Osteocyte (in vitro differentiated cells): ENCODE measurements at places on chromosomes 7 and 10. TPM values are rescaled to one million over a fixed set of nuclear protein-coding genes. Genes with fewer than 3 reads are reported as not detected.

DNA sequence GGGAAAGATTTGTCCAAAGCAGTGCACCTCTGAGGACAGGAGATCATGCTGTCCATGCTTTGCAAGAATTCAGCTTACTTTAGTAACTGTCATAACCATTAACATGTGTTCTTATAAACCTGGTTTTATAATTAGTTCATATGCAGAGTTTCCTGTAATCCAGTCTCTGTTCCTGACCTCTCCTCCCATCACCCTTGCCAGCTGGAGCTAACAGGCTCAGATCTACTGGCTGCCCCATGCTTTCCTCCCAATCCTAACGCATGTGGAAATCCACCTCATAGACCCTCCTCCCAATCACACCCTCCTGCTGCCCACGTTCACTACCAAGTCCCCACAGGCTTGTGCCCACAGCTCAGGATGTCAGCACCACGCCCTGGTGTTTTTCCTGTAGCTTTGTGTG, 45.3 kb upstream of the PFKP start:
- H3K27ac ChIP-seq = peak overlapping the region; percentile 36
- H3K27me3 ChIP-seq = peaks cover 7% of the 10 kb centered on the region
- DNase-seq = peak; percentile 62
- H3K4me1 ChIP-seq = peaks cover 17% of the 10 kb centered on the region

IQCE gene
- 17.0 and 22.1 TPM in 2 replicates for total RNA-seq

GRCh38 chr10:92822060-92822634, 26.2 kb upstream of the EXOC6 start:
- DNase-seq = no peak
- peaks cover 12% of the 10 kb centered on the region for H3K4me1 ChIP-seq
- no peaks in the 10 kb centered on the region for H3K36me3 ChIP-seq
- no peak overlapping the region for H3K4me3 ChIP-seq

GIMAP5 gene
- total RNA-seq = not detected in 2 replicates

DNA sequence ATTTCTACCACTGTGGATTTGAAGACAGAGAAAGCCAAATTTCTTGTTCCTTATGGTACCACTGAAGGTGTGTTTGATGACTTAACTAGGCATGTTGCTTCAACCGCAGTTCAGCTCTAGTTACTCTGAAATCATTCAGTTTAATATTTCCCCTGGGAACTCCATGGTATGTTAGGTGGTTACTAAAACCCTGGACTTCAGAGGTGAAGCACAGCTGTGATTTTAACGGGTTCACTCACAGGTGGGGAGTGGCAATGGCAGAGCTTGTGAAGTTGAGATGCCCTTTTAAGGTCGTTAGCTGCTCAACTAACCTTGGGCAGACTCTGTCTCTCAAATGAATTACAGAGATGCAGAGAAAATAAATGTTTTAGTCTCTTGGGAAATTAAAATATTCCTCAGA, 163.6 kb upstream of the PHYHIPL start:
- no peaks in the 10 kb centered on the region for H3K36me3 ChIP-seq
- H3K27me3 ChIP-seq = peaks cover 9% of the 10 kb centered on the region
- no peak overlapping the region for H3K4me3 ChIP-seq
- no peak for DNase-seq

- no peak overlapping the region for H3K27ac ChIP-seq
- H3K4me1 ChIP-seq = no peaks in the 10 kb centered on the region
- no peak overlapping the region for H3K4me3 ChIP-seq
- no peaks in the 10 kb centered on the region for H3K27me3 ChIP-seq
Measured at GRCh38 chr10:128908099-128908498, 558.9 kb upstream of the MGMT start.

CCT6A gene
- 107 and 109 TPM in 2 replicates for total RNA-seq

NKX1-2 gene
- total RNA-seq = not detected in 2 replicates

TRPV6 gene
- total RNA-seq = not detected in 2 replicates

DNA sequence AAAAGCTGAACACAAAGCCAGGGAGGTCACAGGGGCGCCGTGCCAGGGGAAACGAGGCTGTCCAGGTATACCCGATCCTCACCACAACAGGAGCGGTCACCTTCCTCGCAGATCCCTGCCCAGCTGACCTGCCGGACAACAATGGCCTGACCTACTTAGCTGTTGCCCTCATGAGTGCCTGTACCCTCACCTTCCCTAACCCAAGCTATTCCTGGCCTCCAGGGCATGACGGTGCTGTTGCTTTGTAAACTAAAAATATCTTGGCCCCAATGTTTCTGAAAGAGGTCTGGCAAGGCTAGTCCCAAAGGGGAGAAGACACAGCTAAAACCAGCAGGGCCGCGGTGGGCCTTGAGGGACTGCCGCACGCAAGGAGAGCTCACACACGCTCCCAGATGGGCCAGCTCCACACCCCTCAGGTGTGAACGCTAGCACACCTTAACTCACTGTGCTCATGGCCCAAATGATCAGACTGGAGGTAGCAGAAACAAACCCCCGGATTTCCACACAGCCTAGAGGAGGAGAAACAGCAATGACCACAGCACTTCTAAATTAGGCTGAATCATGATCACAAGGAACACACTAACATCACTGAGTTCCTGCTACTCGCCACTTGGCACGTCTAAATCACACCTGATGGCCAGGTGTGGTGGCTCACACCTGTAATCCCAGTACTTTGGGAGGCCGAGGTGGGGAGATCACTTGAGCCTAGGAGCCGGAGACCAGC, 66.3 kb upstream of the CYTH3 start:
- no peak overlapping the region for H3K27ac ChIP-seq
- no peak overlapping the region for H3K4me3 ChIP-seq
- no peaks in the 10 kb centered on the region for H3K27me3 ChIP-seq
- peaks cover 6% of the 10 kb centered on the region for H3K36me3 ChIP-seq
- no peaks in the 10 kb centered on the region for H3K4me1 ChIP-seq

RBP3 gene
- total RNA-seq = not detected in 2 replicates

FAM180A gene
- total RNA-seq = 0.24 and 0.34 TPM in 2 replicates

- no peak overlapping the region for H3K4me3 ChIP-seq
- peaks cover 11% of the 10 kb centered on the region for H3K27me3 ChIP-seq
- peaks cover 16% of the 10 kb centered on the region for H3K4me1 ChIP-seq
- DNase-seq = no peak
- H3K27ac ChIP-seq = no peak overlapping the region
Measured at GRCh38 chr7:143171697-143172096, 11.5 kb upstream of the TAS2R39 start.

DNA sequence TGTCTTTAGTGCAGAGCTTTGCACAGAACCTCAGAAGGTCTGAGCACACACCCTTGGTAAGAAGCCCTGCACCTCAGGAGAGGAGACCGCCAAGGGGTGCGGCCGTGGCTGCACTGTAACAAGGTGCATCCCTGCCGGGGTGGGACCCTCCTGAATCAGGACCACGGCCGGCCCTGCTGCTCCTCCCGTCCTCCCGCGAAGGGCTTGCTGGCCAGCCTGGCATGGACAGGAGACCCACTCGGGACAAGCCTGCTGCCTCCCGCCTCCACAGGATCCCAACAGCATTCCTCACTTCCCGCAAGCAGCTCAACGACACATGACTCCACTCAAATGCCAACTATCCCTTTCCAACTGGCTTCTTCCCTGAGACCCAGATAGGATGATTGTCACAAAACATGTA, 12.8 kb downstream of the WDR86 start:
- no peak for DNase-seq
- H3K27ac ChIP-seq = no peak overlapping the region

SUN1 gene
- total RNA-seq = 212 and 226 TPM in 2 replicates

TMEM270 gene
- total RNA-seq = not detected in 2 replicates

DNA sequence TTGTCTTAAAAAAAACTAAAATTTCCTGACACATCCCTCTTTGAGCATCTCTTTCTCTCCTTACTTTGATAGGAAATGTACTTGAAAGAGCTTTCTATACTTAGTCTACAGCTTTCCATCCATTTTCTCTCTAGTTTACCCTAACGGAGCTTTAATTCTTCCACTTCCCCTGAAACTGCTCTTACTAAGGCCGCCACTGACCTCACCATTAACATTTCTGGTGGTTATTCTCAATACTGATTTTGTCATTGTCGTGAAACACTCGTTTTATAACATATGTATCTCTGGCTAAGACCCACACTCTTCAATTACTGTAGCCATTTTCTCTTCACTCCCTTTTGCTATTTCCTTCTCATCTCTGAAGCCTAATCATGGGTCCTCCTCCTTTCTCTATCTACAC, 262.0 kb upstream of the FERD3L start:
- DNase-seq = no peak
- H3K27me3 ChIP-seq = no peaks in the 10 kb centered on the region
- H3K36me3 ChIP-seq = no peaks in the 10 kb centered on the region
- H3K4me3 ChIP-seq = no peak overlapping the region
- peaks cover 25% of the 10 kb centered on the region for H3K4me1 ChIP-seq

DNA sequence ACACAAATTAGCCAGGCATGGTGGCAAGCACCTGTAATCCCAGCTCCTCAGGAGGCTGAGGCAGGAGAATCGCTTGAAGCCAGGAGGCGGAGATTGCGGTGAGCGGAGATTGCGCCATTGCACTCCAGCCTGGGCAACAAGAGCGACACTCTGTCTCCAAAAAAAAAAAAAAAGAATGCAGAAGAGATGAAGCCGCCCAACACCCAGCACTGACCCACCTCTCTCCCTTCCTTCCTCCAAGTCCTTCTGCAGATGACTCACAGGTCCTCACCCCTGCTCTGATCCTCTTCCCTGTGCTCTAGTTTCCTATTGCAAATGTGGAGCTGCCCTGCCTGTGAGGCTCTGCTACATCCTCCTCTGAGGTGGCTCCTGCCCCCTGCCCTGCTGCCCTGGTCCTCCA, 22.0 kb upstream of the OPALIN start:
- H3K4me3 ChIP-seq = no peak overlapping the region
- no peak for DNase-seq
- H3K27ac ChIP-seq = no peak overlapping the region
- no peaks in the 10 kb centered on the region for H3K27me3 ChIP-seq

NEUROG3 gene
- total RNA-seq = not detected in 2 replicates

DNA sequence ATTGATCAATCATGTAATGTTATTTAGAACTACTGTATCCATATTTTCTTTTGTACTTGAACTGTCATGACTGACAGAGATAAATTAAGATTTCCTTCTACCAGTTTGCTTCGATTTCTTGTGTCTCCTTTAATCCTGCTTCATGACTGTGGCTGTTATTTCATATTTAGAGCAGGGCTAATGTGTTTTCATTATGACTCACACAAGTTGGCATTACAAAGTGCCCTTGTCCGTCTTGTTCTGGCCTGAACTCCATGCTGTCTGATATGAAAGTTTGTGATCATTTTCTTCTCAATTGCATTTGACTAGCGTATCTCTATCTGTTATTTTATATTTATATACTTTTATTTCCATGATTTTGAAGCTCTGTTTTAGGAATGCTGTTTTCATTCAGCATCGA, 344.1 kb upstream of the PRKCQ start:
- no peaks in the 10 kb centered on the region for H3K36me3 ChIP-seq
- DNase-seq = no peak
- H3K4me3 ChIP-seq = no peak overlapping the region
- H3K27ac ChIP-seq = no peak overlapping the region
- H3K27me3 ChIP-seq = peaks cover 6% of the 10 kb centered on the region

DNA sequence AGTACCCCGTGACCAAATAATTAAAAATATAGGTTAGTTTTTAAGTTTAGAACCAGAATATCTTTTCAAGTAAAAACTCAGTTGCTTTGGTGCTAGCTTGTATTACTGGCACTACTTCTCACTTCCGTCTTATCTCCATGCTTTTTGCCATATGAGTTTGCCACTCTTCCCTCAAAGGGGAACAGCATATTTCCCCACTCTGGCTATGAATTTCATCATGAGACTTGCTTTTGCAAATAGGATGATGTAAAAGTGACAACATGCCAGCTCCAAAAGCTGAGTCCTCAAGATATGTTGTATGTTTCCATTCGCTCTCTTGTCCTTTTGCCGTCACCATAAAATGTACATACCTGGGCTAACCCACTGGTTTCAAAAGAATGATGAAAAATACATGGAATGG, 178.1 kb upstream of the SEMA3A start:
- H3K27me3 ChIP-seq = no peaks in the 10 kb centered on the region
- peak overlapping the region; percentile 76 for H3K27ac ChIP-seq
- no peak for DNase-seq

IL6 gene
- not detected in 2 replicates for total RNA-seq

- H3K4me1 ChIP-seq = peaks cover 35% of the 10 kb centered on the region
- H3K4me3 ChIP-seq = no peak overlapping the region
- DNase-seq = no peak
- no peaks in the 10 kb centered on the region for H3K36me3 ChIP-seq
Measured at GRCh38 chr7:41774966-41775365, 72.1 kb upstream of the INHBA start.

DNA sequence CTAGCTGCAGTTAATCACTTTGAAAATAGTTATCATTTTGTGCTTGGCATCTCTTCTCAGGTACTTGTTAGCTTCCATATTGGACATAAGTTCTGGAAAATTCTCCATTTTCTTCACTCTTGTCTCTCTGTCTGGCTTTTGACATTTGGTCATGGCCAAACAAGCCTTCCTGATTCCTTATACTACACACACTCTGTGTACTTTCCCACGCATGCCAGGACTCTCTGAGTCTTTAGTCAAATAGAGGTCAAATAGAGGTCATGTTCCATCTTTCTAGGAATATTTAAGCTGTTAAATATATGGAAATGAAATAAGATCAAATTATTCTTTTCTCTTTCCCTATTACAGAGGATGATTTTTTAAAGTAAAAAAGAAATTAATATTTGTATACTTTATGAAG, 235.5 kb upstream of the PLXDC2 start:
- no peak for DNase-seq
- H3K4me1 ChIP-seq = peaks cover 29% of the 10 kb centered on the region
- no peaks in the 10 kb centered on the region for H3K27me3 ChIP-seq
